ENCODE measurements at places on chromosomes 13 and 19.

- DNase-seq, result peak; percentile 90
Measured at GRCh38 chr19:511101-511851, 4.0 kb downstream of the TPGS1 start.

GRCh38 chr19:10643172-10643967 is 10.8 kb upstream of the ILF3 start:
- peak; percentile 66 for DNase-seq

- DNase-seq, result no peak
Measured at GRCh38 chr13:44052780-44053184, 173.1 kb downstream of the LACC1 start.

GRCh38 chr13:73922493-73923393 is 211.5 kb downstream of the KLF12 start:
- peak; percentile 12 for DNase-seq

- DNase-seq, result no peak
Measured at GRCh38 chr13:40660141-40660664, 6.2 kb downstream of the FOXO1 start.

DNA sequence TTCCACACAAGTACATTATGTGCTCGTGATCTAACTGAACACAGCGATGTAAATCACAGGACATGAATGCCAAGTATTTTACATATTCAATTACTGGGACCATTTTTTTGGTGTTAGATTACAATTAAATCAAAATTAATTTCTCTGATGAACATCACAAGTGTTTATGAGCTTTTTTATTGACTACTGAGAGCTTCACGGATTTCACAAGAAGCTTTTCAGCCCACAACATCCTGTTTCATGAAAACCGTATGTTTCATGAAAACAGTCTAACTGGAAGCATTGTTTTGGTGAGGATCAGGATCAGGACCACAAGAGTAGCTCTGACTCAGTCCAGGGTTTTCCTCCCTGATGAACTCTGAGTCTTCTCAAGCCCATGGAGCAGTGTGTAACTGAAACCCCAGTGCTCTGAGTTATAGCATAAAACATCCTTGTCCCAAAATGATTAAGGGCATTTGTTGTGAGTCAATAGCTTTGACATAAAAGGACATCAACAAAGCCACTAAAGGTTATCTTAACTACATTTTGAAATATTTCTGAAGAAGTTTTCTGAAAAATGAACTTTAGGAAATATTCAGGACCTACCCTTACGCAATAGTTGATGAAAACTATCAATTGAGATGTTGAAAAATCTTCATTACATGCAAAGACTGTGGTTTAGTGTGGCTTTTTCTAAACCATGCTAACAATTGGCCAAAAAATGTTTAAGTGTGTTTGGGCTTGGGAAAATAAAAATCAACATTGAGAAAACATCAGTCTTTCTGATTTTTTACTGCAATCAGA is 49.3 kb downstream of the UFM1 start:
- no peak for DNase-seq

- DNase-seq, result peak; percentile 57
Measured at GRCh38 chr13:32911506-32911905, 104.7 kb upstream of the KL start.

- DNase-seq, result peak; percentile 5
Measured at GRCh38 chr13:25806264-25806974, 245.4 kb downstream of the SHISA2 start.

GRCh38 chr19:8158411-8159074 is 9.2 kb upstream of the FBN3 start:
- DNase-seq, result peak; percentile 56

DNA sequence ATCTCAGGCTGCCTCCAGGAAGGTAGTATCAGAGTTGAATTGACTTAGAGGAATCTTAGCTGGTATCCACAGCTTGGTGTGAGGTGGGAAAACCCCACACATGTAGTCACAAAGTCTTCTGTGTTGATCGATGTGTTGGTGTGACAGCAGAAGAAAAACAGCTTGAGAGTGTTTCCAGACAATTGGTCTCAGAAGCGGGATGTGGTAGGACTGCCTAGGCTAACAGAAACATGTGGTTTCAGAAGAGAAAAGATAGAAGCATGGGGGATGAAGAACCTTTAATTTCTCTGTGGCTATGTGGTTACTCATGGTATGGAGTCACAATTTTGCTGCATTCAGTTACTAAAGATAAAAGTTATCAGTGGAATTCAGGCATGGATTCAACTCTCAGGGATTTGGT is 134.7 kb upstream of the SLITRK5 start:
- no peak for DNase-seq

GRCh38 chr13:110037925-110038573 is 251.7 kb upstream of the IRS2 start:
- no peak for DNase-seq

DNA sequence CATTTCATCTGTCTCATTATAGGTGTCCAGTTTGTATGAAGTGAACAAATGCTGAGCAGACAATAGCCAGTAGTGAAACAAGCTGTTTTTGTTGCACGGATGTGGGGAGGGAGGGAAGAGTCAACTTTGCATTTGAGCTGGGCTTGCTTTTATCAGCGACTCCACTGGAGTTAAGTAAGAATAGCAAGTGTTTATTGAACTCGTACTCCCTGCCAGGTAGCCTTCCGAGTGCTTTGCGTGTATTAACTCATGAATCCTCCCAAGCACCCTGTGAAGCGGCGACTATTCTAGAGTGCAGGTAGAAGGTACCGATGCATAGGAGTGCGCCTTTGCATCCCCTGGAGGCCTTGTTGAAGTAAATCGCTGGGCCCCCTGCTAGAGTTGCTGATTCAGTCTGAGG is 4.7 kb upstream of the ZNF444 start:
- DNase-seq, result no peak

GRCh38 chr19:38134540-38135149 is 89.4 kb downstream of the DPF1 start:
- DNase-seq, result peak; percentile 59

- DNase-seq, result no peak
Measured at GRCh38 chr13:112810608-112811007, 120.8 kb downstream of the ATP11A start.

- no peak for DNase-seq
Measured at GRCh38 chr13:98741741-98742435, 10.6 kb downstream of the SLC15A1 start.

DNA sequence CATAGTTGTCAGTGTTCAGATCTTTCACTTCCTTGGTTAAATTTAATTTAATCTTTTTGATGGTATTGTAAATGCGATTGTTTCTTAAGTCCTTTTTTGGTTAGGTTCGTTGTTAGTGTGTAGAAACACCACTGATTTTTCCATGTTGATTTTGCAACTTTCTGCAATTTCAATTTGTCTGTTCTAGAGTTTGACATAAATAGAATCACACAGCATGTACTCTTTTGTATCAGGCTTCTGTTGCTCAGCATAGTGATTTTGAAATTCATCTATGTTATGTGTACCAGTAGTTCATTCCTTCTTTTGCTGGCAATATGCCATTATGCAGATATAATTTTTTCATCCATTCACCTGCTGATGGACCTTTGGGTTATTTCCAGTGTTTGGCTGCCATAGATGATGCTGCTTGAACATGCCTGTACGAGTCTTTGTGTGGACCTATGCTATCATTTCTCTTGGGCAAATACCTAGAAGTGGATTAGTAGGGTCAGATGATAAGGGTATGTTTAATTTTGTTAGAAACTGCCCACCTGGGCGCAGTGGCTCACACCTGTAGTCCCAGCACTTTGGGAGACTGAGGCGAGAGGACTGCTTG is 33.1 kb downstream of the BICRA start:
- no peak for DNase-seq

DNA sequence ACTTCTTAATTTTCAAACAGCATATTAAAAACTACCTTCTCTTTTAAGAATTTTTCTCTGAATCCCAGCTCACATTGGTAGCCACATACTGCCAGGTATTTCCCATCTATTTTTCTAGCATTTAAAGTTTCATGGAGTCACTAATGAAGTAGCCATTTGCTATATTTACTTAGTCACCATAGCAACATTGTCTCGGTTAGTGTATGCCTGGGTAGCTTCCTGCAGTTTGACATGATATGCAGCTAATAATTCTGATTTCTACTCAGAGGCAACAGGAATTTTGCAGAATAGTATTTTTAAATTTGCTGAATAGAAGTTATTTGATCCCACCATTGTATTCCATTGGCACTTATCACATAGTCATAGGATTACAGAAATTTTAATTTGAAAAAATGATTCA is 30.9 kb upstream of the KCTD4 start:
- DNase-seq, result no peak

DNA sequence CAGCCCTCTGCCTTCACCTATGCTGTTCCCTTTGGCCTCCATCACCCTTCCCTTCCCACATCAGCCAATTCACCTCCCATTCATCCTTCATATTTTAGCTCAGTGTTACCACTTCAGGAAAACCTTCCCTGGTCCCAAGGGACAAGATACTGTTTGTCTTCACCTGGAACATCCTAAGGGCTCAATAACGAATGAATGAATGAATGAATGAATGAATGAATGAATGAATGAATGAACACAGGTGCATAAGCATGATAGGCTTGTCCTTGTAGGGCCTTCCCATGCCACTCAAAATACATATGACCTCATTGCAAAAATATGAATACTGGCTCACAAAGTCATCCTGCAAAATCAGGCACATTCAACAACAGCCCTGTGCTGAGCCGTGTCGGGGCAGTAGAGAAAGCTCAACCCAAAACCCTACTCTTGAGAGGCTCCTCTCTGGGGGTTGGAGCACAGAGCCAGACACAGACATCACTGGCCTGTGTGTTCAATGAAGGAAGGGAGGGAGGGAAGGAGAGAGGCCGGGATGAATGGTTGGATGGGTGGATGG is 33.7 kb upstream of the TPM4 start:
- DNase-seq, result no peak

GRCh38 chr13:99988529-99989275 is 7.1 kb downstream of the ZIC2 start:
- DNase-seq, result no peak

DNA sequence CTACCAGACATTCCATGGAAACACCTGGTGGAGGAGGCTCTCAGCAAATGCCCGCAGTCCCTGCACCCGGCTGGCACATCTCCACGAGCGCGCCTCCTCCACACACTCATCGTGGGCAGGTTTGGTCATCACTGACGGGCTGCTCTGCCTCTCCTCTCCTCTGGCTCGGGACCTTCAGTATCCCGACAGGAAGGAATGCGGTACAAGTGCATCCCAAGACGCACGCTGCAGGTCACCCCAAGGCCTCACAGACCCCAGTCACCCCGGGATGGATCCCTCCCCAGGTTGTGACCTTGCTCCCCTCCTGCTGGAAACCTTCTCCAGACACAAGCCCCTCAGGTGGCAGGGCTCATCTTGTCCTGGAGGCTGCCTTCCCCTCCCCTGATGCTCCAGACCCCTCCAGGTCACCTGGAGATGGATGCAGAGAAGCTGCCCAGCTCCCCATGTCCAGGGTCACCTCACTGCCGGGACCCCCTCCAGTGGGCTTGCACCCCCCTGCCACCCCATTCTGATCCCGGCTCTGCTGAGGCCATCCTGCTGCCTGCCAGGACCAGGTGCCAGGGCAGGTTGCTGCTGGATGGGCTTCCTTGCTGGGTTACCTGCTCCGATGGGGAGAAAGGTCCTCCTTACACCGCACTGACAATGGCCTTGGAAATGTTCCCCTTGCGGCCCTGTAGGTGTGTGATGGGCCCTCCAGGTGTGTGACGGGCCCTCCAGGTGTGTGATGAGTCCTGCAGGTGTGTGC is 29.9 kb downstream of the C13orf46 start:
- DNase-seq, result no peak

GRCh38 chr13:50122455-50122854 is 107.2 kb downstream of the KCNRG start:
- no peak for DNase-seq

DNA sequence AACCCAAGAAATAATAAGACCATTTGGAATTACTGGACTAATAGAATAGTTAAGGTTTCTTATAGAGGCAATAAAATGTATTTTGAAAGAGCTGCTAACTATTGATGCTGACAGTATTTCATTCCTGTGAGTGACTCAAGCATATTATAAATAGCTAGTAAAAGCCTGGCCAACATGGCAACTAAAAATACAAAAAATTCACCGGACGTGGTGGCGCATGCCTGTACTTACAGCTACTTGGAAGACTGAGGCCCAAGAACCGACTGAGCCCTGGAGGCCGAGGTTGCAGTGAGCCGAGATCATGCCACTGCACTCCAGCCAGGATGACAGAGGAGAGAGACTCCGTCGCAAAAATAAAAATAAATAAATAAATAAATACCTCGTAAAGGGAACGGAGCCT is 5.4 kb upstream of the ICAM3 start:
- DNase-seq, result no peak

DNA sequence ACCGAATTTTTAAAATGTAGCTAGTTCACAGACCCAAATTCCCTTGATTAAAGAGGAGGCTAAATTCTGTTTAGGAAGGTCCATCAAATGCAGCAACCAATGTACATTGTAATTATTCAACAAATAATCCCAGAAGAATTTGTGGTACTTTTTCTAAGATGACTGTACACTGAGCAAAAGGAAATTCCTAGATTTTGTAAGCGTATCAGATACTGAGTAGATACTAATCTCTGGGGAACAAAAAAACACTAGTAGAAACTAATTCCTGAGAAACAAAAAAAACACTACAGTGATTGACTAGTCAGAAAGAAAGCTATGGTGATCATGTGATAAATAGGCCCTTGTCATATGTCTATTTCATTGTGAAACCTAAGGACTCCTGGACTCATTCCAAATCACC is 246.1 kb downstream of the PCDH17 start:
- DNase-seq, result no peak

DNA sequence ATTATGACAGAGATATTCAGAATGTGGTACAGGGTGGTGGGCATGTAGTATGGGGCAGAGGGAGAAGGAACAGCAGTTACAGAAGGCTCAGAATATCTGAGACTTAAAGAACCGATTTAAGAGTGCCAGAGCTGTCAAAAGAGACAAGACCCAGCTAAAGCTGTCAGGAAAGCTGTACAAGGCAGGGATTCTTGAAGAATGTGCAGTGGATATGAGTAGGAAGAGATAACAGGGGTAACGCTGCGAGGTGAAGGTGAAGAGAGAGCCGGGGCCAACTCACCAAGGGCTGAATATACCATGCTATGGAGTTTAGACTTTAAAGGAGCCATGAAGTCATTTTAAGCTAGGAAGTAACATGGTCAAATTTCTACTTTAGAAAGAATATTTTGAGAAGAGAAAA is 381.0 kb downstream of the DIAPH3 start:
- DNase-seq, result no peak

GRCh38 chr19:17576758-17577456 is 21.5 kb downstream of the COLGALT1 start:
- DNase-seq, result peak; percentile 31

DNA sequence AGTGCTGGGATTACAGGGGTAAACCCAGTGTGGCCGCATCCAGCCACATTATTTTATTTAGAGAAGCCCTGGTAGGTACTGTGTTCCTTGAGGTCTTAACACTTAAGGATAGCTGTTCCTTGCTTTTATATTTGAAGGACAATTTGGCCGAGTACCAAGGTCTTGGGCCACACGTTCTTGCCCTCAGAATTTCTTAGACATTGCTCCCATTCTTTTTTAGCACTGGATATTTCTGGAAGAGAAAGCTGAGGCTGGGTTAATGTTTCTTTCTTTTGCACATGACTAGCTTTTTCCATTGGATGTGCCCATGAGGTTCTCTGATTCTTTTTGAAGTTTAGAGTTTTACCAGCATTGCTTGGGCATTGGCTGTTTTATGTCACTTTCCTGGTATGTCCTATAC is 5.5 kb upstream of the RNF113B start:
- DNase-seq, result no peak

Data from activated CD8-positive, alpha-beta T cell treated with anti-CD3 and anti-CD28 coated beads for 36 hours (primary cell).